ENCODE measurements at places on chromosomes 1 and 21.

DNA sequence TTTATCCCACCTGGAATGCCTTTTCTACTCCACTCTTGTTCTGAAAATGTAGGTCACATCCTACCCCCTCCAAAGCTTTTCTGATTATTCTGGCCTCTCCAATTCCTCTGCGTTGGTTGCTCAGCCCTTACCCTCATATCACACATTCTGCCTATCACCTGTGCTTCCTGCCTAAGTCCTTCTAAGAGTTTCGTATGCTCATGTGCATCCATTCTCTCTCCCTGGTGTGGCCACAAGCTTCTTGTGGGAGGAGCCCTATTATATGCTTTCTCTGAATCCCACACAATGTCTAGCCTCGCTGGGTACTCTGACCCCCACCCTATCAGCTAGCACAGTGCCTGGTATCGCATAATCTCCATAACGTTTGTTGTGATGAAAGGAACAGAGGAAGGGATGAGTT is 54.2 kb downstream of the CD58 start:
- DNase-seq = no peak

DNA sequence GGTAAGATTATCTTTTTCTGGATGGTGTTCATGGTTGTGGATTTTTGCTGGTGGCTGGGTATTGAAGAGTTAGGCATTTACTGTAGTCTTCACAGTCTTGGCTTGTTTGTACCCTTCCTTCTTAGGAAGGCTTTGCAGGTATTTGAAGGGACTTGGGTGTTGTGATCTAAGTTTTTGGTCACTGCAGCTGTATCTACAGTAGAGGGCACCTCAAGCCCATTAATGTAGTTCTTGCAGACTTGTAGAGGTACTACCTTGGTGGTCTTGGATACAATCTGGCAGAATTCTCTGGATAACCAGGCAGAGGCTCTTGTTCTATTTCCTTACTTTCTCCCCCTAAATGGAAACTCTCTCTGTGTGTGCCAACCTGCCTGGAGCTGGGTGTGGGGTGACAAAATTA is 155.8 kb upstream of the BRINP3 start:
- DNase-seq = no peak

DNA sequence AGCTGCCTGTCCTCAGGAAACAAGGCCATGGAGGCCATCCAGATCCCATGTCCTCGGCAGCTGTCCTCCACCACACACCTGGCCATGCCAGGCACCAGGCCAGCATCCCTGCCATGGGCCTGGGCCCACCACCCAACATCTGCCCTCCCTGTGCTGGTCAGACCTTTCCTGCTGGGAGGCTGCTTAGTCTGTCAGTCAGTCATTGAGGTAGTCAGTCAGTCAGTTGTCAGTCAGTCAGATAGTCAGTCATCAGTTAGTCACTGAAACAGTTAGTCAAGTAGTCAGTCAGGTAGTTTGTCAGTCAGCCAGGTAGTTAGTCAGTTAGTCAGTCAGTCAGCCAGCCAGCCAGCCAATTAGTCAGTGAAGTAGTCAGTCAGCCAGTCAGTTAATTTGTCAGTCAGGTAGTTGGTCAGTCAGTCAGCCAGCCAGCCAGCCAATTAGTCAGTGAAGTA is 17.2 kb downstream of the KRTAP10-1 start:
- DNase-seq = no peak

DNA sequence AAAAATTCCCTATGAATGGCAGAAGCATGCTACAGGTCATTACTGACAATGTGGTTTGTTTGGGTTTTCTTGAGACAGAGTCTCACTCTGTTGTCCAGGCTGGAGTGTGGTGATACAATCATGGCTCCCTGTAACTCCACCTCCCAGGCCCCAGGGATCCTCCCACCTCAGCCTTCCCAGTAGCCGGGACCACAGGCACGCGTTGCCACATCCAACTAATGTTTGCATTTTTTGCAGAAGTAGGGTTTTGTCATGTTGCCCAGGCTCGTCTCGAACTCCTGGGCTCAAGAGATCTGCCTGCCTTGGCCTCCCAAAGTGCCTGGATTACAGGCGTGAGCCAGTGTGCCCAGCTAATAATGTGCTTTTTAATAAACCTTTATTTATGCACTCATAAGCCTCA is 259.1 kb downstream of the NFIA start:
- no peak for DNase-seq

DNA sequence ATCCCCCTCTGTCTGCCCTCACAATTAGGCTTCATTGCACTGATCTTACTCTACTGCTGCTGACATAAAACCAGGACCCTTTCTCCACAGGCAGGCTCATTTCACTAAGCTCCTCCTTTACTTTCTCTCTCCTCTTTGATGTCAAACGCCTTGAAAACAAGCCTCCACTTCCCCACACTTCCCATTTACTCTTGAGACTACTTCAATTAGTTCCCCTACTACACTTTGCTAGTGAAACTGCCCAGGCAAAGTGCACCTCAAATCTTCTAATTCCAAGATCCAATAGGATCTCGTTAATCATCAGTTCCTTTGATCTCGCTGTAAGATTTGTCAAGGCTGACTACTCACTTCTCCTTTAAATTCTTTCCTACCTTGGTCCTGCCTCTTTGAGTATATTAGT is 5.9 kb upstream of the CDC20 start:
- no peak for DNase-seq

DNA sequence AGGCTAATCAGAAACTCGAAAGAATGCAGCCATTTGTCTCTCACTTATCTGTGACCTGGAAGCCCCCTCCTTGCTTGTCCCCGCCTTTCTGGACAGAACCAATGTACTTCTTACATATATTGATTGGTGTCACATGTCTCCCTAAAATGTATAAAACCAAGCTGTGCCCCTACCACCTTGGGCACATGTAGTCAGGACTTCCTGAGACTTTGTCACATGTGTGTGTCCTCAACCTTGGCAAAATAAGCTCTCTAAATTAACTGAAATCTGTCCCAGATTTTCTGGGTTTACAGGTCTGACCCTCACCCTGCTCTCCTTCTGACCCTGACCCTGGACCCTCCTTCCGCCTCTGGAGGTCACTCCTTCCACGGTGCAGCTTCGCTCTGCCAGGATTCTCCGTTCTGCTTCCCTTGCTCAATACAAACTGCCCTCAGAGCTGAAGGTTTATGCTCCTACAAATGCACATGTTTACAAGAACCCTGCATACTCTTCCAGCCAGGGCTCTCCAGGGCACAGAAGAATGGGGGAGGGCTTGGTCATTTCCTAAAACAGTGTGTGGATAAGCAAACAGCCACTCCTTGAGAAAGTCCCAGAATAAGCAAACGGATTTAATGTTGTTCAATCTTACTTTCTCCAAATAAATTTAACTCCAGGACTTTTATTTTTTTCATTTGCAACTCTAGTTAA is 160.5 kb downstream of the ACTL8 start:
- no peak for DNase-seq

GRCh38 chr1:198664068-198664788 is 25.4 kb downstream of the PTPRC start:
- no peak for DNase-seq

- no peak for DNase-seq
These were observed 54.2 kb upstream of the SPATA6 start for GRCh38 chr1:48526008-48526710.

DNA sequence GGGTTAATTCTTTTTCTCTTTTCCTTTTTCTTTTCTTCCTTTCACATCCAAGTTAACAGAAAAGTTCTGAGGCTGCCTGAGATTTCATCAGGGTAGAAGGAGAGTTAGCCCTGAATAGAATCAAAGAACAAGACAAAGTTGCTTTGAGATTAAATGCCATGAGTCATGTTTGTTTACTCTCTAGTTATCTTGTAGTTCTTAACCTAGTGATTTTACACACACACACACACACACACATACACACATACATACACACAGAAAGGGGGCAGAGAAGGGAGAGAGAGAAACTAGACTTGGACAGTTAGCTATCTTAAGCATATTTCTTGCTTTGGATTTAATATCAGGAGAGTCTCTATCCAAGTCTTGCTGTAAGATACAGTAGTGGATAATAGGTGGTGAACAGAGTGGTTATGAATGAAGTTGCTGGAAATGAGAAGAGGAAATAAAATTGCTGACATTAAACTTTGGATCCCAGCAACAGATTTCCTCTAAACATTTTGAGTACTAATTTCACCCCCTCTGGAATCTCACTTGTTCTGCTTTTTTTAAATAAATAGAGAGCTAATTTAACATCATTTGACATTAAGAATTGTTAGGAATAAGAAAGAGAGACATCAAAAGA is 19.9 kb downstream of the PLA2G4A start:
- DNase-seq = no peak

DNA sequence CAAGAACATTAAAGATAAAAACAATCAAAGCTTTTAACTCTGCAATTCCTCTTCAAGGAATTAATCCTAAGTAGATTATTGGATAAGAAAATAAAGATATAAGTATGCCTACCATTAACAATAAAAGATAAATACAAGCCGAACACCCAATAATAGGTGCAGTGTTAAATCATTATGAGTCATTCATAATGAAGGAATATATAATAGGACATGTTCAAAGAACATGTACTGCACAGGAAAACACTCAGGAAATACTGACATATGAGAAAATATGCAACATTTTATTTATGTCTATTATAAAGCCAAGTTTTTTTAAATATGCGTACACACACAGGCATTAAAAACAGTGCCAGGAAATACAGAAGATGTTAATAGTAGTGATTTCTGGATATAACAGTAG is 11.1 kb upstream of the EXO1 start:
- DNase-seq = no peak
